Epithelial cell of proximal tubule (primary cell): ENCODE measurements at places on chromosomes 7 and 10. TPM values are rescaled to one million over a fixed set of nuclear protein-coding genes. Genes with fewer than 3 reads are reported as not detected.

GRCh38 chr10:78181381-78182055 is 147.9 kb downstream of the RPS24 start:
- DNase-seq = no peak

- no peak for DNase-seq
Measured at GRCh38 chr7:2359610-2360009, 5.0 kb downstream of the EIF3B start.

DNA sequence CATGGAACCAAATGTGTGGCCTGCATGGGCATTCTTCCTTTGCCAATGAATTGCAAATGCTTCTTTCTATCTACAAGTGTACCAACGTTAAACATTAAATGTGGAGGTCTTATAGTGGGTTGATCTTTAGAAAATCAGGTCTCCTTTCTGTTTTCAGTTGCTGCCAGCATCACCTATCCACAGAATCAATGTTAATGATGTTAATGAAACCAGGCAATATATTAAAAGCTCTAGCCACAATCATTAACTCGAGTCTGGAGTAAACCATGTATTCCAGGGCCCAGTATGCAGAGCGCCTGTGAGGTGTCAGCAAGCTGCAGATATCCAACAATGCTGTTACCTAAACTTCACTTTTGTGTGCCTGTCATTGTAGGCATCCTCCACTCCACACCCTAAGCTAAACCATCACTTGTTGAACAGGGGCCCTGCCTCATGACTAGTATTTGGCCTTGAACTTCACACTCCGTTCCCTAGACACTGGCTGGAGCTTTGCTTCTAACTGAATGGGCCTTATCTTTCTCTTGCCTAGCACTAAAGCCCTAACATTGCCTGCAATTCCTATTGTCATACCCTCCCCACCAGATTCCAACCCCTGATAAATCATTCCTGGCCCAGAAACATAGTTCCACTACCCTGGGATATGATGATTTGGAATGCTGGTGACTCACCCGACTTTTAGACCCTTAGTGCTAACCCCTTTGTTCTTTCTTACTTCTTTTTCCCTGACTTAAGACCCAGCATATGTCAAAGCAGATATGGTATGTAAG is 24.3 kb upstream of the ITGB8 start:
- DNase-seq = peak; percentile 67

DNA sequence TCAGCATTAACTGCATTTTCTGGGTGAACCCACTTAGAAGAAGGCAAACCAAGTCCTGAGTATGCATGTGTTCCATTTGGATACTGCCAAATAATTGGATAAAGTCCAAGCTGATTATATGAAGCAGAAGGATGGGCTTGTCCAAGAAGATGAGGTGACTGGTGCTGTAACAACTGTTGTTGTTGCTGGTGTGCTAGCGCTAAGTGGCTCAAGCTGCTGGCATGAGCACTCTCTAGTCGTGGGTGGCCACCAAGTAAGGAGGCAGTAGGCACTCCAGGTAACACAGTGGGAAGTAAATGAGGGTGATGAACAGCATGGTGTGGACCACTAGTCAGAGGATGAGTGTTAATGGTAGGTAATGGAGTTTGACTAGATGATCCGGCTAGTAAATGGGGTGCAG is 80.4 kb downstream of the NRBF2 start:
- DNase-seq = no peak

Gene VPS37D
- total RNA-seq = 4.1 and 12.2 TPM in 2 replicates

- DNase-seq = no peak
Measured at GRCh38 chr7:37916673-37917660, at the start of gene SFRP4. TSS of gene SFRP4 (minus strand) at chr7:37916817. CDS start at chr7:37916537, 280 bp downstream.

DNA sequence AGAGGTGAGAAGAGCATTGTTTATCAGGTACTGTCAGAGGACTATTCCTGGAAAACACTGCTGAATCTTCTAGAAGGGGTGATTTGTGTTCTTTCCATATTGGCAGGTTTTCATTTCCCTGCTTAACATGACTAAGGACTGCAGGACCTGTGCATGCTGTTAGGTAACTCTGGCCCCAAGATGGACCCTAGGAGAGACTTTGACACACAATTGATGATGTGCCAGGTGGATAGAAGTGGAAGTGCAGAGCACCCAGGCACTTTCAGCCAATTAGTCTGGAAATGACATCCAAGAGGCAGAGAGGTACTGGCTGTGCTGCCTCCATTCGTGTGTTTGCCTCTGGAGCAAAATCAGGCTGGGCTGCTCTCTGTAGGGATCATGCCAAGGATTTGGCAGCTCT is 496.3 kb upstream of the GALNT17 start:
- no peak for DNase-seq

Gene HGF
- total RNA-seq = not detected in 2 replicates

DNA sequence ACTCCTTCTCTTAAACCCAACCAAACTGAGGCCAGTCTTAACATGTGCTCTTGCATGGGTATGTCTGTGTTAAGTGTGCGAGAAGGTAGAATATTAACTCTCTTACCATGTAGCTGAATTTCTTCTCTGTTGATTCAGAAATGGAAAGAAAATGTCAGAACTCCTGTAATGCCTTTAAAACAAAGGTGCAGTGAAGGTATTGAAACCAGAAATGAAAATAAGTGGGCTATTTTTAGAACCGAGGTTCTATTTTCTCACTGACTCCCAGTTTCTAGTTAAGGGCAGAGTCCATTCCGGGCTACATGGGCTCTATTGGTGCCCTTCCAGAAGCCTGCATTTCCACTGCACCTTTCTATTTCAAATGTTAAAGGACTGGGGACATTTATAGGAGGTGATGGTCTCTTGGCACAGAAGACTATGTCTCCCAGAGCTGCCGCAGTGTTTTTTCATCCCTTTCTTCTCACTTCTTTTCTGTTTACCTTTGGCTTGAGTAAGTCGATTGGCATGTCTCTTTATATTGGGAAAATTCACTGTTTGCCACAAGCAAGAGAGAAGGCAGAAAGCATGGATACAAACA is 174.9 kb downstream of the LRMDA start:
- no peak for DNase-seq

DNA sequence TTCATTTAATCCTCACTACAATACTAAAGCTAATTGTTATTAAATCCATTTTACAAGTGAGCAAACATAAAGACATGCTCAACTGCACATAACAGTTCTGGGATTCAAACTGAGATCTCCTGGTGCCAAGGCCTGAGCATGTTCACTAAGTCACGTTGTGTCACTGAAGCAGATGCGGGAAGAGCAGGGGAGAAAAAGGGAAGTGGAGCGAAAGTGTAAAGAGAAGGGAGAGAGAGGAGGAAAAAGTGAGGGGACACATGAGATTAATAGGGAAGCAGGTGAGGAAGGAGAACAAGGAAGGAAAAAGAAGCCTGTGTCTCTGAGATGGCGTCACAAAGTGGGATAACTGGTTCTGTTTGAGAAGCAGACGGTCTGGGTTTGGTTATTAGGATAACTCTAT is 38.9 kb upstream of the KAT6B start:
- DNase-seq = no peak

GRCh38 chr7:11021468-11021867 is 47.8 kb downstream of the PHF14 start:
- DNase-seq = no peak

Gene ZNF783
- 4.8 and 5.4 TPM in 2 replicates for total RNA-seq

GRCh38 chr10:6353526-6353925 is 150.8 kb downstream of the PFKFB3 start:
- no peak for DNase-seq

GRCh38 chr10:107277591-107277990 is 113.1 kb upstream of the SORCS1 start:
- DNase-seq = no peak

DNA sequence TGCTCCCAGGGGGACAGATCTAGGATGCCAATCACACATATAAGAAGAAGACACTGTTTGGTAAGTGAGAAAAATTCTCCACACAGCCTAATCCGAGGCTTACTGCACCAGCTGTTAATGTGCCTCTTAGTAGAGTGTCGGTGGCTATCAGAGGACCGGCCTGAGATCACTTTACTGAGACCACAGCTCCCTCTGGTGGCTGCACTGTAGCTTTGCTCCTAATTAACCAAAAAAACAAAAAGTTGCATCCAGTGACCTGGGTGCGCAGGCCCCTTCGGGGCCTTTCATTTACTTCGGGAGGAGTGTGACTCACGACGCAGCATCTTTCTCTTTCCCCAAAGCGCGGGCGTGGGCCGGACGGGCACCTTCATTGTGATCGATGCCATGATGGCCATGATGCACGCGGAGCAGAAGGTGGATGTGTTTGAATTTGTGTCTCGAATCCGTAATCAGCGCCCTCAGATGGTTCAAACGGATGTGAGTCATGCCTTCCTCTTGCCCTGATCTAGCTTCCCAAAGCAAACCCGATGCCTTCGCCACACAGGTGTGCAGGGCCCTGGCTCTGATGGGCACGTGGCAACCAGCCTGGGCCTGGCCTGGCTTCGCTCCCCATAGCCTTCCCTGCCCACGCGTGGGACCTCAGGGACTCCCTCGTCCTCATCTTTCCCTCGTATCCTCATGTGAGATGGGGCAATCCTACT is 56.7 kb downstream of the MKI67 start:
- peak; percentile 13 for DNase-seq

Gene CALU
- 174 and 198 TPM in 2 replicates for total RNA-seq

DNA sequence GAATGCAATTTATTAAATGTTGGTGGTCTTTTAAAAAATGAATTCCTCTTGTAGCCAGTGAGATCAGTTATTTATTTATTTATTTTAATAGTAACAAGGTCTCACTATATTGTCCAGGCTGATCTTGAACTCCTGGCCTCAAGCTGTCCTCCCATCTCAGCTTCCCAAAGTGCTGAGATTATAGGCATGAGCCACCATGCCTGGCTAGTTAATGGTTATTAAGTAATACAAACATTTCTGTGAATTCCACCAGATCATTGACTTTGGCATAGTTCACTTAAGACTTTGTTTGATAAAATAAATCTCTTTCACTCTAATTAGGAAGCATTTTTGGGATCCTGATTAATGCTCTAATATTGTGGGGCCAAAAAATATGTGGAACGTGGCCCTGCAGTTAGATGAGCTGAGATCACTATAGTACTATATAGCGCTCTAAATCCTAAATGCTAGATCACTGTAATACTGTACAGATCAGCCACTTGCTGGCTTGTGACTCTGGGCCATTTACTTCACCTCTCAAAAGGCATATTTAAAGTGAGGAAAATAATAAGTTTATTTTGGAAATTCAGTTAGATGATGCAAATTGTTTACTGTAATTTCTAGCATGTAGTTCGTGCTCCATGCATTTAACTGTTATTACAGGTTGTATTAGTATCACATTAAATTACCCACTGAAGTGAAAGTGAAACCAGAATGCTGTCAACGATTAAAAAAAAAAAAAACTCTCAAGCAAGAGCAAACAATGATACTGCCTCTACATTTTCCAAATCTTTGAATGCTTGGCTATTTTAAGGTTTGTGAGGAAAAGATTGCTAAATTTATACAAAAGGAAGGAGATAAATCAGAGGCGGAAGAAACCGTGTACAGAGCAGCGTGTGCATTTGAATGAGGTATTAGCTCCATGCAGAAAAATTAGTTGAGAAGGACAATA is 15.9 kb upstream of the FAS start:
- no peak for DNase-seq

Gene CLCN1
- not detected in 2 replicates for total RNA-seq

Gene HEPACAM2
- not detected in 2 replicates for total RNA-seq

Gene FZD8
- total RNA-seq = 8.2 and 13.4 TPM in 2 replicates

DNA sequence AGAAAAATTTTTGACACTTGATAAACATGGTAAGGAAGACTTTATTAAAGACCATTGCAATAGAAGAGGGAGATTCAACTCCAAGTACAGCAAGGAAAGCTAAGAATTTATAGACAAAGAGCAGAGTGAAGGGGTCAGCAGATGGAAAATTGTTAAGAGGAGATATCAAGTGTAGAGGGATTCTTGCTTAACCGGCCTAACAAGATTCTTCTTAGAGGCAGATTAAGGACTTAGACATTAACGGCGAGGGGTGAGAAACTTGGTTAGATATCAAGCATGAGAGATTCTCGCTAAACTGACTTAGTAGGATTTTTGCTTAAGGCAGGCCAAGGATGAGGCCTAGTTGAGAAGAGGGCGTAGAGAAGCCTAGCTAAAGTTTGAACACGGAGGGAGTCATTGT is 76.0 kb downstream of the ITGB1 start:
- no peak for DNase-seq

Gene NXPH1
- not detected in 2 replicates for total RNA-seq

GRCh38 chr10:104318810-104319741 is 19.2 kb downstream of the ITPRIP start:
- no peak for DNase-seq

DNA sequence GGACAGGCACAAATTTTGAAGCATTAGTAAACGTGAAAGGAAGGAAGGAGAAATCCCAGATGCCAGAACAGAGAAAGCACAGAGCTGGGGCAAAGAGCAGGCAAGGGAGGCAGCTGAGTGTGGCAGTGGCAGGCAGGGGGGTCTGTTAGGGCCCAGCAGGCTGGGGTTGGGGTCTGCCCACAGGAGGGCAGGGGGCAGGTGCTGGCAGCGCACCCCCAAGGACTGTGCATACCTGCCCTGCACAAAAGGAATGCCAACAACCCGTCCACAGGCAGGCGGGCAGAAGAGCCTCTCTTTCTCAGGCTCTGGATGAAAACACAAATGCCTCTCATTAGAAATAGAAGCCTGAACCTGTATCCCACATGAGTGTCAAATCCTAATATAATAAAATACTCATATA is 552.3 kb downstream of the PTPRN2 start:
- DNase-seq = no peak

Gene ITPRID1
- total RNA-seq = not detected in 2 replicates

DNA sequence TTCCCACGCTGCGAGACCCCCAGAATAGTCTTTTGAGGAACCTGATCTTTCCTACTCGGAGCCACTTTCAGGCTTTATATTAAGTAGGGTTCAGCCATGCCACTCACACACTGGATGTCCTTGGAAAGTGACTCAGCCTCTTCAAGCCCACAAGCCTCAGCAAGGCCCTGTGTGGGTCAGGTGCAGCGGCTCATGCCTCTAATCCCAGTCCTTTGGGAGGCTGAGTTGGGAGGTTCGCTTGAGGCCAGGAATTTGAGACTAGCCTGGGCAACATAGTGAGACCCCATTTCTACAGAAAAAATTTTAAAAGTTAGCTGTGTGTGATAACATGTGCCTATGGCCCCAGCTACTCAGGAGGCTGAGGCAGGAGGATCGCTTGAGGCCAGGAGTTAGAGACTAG is 119.7 kb upstream of the TNRC18 start:
- no peak for DNase-seq

Gene BCCIP
- 57.2 and 75.5 TPM in 2 replicates for total RNA-seq

Gene ALDH18A1
- 82.5 and 91.8 TPM in 2 replicates for total RNA-seq

DNA sequence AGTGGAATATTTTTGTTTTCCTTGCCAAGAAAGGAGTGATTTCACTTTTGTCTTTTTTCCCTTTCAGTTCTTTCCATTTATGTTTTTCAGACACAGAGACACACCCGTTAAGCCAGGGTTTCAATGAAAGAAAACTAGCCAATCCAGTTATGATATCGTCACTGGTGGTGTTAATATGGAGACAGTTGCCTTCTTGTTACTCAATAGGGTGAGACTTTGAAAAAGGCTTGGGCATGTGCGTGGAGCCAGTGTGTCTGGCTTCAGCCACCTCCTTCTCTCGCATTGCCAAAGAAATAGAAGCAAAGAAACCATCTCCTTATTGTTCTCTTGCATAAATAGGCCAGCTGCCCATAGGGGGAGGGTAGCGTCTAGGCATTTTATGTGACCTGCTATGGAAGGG is 84.1 kb upstream of the DLX6 start:
- no peak for DNase-seq

Gene TAS2R5
- 0.35 TPM in 1 of 2 replicates, not detected in the other for total RNA-seq

- no peak for DNase-seq
Measured at GRCh38 chr10:49158404-49158803, 24.6 kb upstream of the FAM170B start.

Gene PAPOLB
- 0.07 TPM in 1 of 2 replicates, not detected in the other for total RNA-seq

GRCh38 chr10:71131096-71131495 is 81.3 kb upstream of the UNC5B start:
- no peak for DNase-seq

GRCh38 chr7:26295586-26295985 is 3.9 kb downstream of the SNX10 start:
- DNase-seq = no peak
